ENCODE measurements at places on chromosomes 6 and 20.

- no peak for DNase-seq
Measured at GRCh38 chr6:107550906-107551305, 61.0 kb downstream of the SOBP start.

- DNase-seq, result no peak
Measured at GRCh38 chr6:28910901-28911690, 12.7 kb downstream of the TRIM27 start.

- no peak for DNase-seq
Measured at GRCh38 chr6:14569394-14569793, 451.8 kb downstream of the CD83 start.

GRCh38 chr6:7628909-7629308 is 38.9 kb downstream of the SNRNP48 start:
- no peak for DNase-seq

DNA sequence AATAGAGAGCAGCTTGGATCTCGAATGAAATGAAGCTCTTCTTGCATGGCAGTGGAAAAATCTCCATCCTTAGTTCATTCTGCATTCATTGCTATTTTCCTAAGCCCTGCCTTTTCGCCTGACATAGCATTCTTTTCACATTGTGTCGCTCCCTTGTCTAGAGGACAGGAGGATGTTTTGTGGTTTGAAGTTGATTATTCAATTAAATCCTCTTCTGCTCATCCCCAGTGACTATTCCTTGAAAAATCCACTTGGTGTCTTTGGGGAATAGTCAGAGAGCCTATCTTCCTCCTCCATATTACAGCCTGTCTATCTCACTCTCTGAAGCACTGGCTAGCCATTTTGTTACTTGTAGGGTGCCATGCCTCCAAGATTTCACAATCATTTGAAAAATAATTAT is 161.2 kb downstream of the KLHL32 start:
- no peak for DNase-seq

DNA sequence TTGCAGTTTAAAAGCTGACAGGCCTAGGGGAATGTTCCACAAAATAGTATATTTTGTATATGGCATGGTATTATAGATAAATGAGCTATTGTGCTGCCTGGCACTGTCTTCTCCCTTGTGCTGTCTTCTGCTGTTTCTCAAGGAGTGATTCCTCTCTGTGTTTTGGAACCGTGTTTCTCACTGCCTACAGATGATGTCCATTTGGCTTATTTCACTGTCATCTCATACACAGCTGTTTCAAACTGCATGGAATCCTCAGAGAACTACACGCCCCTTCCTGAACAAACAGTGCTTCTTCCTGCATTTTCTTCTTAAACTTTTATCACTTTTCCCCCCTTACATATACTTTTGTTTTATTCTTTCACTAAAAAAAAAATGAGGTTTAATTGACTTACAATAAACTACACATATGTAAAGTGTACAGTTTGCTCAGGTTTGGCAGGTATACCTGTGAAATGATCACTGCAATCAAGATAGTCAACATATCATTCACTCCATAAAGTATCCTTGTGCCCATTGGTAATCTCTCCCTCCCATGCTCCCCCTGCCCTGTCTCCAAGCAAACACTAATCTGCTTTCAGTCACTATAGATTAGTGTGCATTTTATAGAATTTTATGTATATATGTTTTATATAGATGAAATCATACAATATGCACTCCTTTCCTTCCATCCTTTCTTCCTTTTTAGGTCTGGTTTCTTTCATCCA is 43.0 kb downstream of the CBFA2T2 start:
- DNase-seq, result no peak

DNA sequence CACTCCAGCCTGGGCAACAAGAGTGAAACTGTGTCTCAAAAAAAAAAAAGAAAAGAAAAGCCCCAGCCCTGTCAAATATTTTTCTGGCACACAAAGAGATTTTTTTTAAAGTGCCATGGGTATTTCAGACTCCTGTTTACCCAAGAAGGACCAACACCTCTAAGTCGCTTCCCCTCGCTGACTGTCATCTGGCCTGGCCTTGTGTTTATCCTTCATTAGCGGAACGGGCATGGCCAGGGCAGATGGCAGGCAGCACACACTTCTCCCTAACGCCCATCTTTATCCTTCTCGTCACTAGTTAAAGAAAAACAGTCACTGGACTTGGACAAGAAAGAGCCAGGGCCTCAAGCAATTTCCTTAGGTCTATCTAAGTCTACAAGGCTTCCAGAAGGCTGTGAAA is 7.3 kb upstream of the CBFA2T2 start:
- no peak for DNase-seq

DNA sequence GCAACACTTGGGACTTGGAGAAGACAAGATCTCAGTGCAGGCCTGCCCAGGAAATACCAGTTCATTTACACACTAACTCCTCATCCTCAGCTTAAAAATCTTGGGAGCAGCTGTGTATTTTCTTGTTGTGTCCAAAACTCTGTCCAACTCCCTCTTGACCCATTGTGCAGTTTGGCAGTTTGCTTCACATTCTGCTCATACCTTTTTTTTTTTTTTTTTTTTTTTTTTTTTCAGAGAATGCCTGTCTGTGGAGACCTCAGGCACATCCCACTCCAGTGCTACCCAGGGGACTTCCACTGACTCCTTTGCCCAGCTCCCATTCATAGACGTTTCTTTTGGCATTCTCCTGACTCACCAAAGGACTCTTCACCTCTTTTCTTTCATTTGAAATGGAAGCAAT is 265.8 kb upstream of the TCF21 start:
- no peak for DNase-seq

DNA sequence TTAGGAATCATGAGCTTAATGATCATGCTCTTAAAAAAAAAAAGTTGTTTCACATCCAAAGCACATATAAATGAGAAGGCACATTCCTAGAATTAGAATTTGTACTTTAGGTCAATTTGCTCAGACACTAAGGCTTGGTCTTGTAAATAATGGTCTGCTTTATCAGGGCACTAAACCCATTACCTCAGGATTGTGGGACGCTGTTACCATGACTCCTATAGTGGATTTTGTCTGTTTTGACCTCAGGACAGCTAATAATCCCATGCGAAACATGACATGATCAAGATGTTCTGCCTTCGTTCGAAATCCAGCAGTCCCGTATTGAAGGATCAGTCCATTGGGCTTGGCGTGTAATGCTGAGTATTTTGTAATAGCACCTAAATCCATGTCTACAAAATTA is 2.4 kb downstream of the PGM3 start:
- no peak for DNase-seq

GRCh38 chr6:125393449-125393858 is 91.7 kb upstream of the HDDC2 start:
- no peak for DNase-seq

- DNase-seq, result no peak
Measured at GRCh38 chr6:126926926-126927325, 191.5 kb upstream of the RSPO3 start.

GRCh38 chr20:40997116-40997515 is 31.5 kb upstream of the TOP1 start:
- DNase-seq, result no peak

DNA sequence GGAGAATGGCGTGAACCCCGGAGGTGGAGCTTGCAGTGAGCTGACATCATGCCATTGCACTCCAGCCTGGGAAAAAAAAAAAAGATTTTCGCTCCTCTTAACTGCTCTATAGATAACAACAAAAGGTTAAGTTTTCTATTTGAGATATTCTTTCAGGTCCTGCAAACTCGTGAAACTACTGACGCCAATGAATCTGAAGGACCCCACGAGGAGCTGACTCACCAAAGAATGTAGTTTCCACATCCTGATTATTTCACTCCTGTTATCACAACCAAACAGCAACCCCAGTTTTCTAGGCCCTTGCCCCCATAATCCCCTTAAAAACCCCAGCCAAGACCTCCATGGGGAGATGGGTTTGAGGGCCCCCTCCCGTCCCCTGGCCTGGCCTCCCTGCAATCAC is 58.7 kb downstream of the OTOR start:
- no peak for DNase-seq

DNA sequence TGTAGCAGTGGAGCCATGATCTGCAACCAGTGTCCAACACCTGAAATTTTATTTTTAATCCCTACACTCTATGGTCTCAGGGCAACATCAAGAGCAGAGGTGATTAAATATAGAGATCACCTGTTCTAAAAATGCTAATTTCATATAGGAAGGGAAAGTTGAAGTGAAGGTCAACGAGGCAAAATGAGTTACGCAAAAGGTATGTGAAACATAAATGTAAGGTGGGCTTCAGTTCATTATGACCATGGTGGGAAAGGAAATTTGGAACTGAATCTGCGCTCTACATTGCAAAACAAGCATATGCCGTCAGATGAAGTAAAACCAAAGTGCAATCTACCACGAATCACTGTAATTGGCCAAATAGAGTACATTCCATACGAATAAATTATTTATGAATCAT is 35.2 kb upstream of the STMND1 start:
- DNase-seq, result no peak

- no peak for DNase-seq
Measured at GRCh38 chr6:22026164-22026678, 270.6 kb downstream of the PRL start.

DNA sequence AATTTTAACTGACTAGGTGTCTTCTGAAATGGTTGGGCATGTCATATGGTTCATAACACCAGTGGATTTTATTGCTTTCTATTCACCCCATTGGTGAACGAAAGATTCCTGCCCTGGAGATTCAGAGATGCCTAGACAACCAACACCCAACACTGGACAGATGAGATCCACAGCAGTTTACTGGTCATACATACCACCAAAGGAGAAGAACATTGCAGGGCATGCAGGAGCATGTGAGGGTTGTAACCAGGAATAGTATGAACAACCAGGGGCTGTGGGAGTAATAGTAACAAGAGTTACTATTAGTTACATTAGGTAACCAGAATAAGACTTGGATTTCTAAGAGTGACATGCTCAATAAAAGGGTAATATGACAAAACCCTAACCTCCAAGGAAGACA is 77.8 kb upstream of the FABP7 start:
- no peak for DNase-seq

DNA sequence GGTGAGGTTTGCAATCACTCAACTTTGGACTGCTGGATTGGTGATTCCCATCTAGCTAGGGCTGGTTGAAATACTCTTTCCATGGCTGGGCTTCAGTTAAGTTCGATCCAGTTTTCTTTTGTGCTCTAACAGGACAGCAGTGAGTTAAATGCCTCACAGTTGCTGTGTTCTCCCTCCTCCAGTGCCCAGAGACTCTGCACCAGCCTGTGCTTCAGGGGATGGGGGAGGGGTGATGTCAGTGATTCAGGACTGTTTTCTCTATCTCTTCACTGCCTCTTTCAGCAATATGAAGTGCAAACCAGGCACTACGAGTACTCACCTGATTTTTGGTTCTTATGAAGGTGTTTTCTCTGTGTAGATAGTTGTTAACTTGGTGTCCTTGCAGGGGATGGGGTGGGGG is 88.2 kb upstream of the FAM83B start:
- DNase-seq, result no peak

DNA sequence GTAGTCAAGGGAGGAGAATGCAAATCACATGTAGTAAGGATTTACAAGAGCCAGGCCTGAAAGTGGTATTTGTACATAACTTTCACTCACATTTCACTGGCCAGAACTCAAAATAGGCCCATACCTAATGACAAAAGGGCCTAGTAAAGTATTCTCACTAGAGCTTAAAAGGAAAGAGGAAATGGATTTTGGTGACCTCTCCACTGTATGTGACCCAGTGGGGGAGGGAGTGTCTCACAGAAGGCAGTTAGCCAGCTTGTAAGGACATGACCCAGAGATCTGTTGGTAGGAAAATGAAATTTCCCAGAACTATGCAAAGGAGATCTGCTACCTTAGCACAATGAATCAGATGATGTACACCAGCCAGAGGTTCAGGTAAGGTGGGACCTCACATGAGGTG is 124.4 kb downstream of the PTPRT start:
- DNase-seq, result no peak

DNA sequence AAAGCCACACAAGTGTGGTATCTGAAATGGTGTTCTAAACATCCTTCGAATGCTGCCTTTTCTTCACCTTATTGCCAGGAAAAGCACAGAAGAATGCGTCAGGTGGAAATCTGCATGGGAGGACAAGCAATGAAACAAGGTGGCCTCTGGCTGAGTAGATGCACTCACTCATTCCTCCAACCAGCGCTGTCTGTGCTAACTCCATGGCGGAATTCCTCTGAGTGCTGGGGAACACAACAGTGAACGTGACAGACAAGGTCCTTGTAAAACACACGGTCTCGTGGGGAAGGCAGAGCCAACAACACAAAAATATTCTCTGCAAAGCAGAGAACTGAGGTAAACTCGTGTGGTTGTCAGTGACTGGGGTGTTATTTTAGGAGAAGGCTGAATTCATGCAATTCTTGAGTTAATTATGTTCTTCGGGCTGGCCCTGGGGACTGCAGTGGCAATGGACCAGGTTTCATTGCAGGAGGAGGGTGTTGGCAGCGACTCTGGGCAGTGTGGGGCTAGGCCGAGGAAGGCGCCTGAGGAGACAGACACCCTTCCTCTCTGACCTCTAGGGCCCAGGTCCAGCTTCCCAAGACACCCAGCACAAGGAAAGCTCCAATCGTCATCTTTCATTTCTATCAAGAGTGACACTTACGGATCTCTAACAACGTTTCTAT is 339.7 kb downstream of the PRKN start:
- no peak for DNase-seq

DNA sequence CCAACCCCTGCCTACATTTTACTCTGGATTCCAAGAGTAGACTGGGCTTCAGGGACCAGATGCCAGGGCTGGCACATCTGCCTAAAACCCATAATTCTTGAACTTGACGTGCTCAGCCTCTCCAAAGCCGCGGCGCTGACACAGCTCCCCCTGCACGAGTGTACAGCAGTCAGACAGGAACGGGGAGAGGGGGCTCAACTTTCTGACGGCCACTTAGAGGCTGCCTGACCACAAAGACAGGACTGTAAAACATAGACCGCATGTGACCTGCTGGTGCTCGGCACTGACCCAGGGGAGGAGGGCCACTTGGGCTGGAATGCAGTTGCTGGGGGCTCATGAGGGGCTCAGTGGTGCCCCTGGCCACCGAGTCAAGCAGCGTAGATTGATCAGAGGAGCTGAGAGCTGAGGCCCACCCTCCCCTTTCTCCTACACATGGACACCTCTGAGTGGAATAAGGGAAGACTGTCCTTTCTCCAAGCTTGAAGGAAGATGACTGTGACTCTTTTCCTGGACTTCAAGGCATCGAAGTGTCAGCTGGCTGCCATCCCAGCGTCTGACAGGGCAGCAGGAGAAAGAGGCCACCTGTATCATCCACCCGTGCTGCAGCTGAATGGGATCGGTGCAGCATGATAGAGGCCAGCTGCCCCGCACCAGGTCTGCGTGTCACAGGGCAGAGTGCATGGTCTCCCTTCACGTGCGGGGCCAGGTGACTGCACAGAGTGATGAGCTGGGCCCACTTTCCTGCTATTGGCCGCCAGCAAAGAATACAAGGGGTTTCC is 171.3 kb upstream of the AGPAT4 start:
- no peak for DNase-seq

Data from NCI-H2081 (cell line).